ENCODE measurements at places on chromosomes 12 and 14.

GRCh38 chr12:104218935-104219334 lies 3.4 kb downstream of the TXNRD1 start:
- H3K36me3 ChIP-seq = no peaks in the 10 kb centered on the region
- H3K4me3 ChIP-seq = no peak overlapping the region
- DNase-seq = no peak
- no peak overlapping the region for H3K27ac ChIP-seq
- no peaks in the 10 kb centered on the region for H3K4me1 ChIP-seq
- H3K27me3 ChIP-seq = no peaks in the 10 kb centered on the region

DNA sequence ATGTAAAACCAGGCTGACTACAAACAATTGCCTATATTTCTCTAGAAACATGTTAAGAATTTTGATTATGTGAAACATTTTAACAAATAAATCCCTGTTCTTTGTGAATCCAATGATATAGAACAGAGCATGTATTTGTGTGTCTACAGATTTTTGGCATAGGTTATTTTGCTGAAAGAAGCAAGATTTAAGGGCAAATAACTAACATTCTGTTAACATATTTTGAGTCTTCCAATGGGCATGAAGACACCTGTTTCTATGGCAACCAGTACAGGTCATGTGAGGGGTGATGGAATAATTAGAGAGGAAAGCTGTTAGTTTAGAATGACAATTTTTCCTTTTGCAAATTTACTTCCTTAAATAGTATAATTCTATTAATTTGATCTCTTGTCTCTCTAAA lies 8.8 kb downstream of the ART4 start:
- H3K27me3 ChIP-seq = no peaks in the 10 kb centered on the region
- no peak overlapping the region for H3K4me3 ChIP-seq
- no peak overlapping the region for H3K27ac ChIP-seq
- no peak for DNase-seq

- H3K27ac ChIP-seq = no peak overlapping the region
- no peaks in the 10 kb centered on the region for H3K4me1 ChIP-seq
- no peaks in the 10 kb centered on the region for H3K27me3 ChIP-seq
- DNase-seq = no peak
These were observed 35.1 kb downstream of the ATF7IP start for GRCh38 chr12:14400599-14400998.

GRCh38 chr14:20564501-20564997 lies 3.7 kb upstream of the RNASE9 start:
- H3K4me1 ChIP-seq = no peaks in the 10 kb centered on the region
- no peak overlapping the region for H3K4me3 ChIP-seq
- no peaks in the 10 kb centered on the region for H3K27me3 ChIP-seq
- no peak overlapping the region for H3K27ac ChIP-seq
- no peaks in the 10 kb centered on the region for H3K36me3 ChIP-seq

GRCh38 chr12:32051511-32052211 lies 55.0 kb upstream of the BICD1 start:
- no peak for DNase-seq
- no peaks in the 10 kb centered on the region for H3K4me1 ChIP-seq
- no peaks in the 10 kb centered on the region for H3K36me3 ChIP-seq
- no peak overlapping the region for H3K4me3 ChIP-seq

DNA sequence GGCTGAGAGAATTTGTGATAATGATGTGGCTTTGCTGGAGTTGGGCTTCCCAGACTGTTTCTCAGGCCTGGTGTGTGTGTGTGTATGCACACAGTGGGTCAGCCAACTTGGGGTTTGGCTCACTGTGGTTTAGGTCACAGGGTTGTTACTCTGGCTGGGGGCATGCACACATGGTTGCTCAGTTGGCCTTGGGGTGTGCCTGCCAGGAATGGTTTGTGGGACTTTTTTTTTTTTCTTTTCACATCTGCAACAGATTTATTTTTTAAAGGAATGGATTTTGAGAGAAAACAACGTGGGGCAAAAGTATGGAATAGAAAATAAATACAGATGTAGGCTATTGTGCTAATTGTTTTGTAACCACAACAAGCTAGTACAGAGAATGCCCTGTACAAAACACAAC lies 25.0 kb upstream of the GTF2A1 start:
- no peaks in the 10 kb centered on the region for H3K27me3 ChIP-seq
- no peak overlapping the region for H3K27ac ChIP-seq
- H3K4me3 ChIP-seq = no peak overlapping the region
- no peaks in the 10 kb centered on the region for H3K4me1 ChIP-seq
- no peak for DNase-seq

DNA sequence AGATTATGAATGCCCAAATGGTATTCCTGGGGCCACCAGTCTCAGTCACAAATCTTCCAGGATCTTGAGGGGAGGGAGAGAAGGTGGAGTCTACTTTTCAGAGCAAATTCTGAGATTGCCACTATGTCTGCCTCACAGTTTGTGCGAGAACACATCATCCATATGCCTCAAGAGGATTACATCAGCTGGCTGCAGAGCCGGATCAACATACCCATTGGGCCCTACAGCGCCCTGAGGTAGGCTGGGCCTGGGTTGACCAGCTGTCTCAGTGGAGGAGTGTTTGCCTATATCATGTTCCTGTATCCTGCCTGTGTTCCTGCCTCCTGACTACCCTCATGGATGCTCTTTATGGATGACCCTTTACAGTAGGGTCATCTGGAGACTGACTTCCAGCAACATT lies 53.1 kb upstream of the TMEM233 start:
- no peaks in the 10 kb centered on the region for H3K4me1 ChIP-seq
- no peak overlapping the region for H3K4me3 ChIP-seq
- H3K27me3 ChIP-seq = no peaks in the 10 kb centered on the region
- DNase-seq = no peak

GRCh38 chr14:53884601-53885000 lies 72.0 kb downstream of the BMP4 start:
- no peaks in the 10 kb centered on the region for H3K36me3 ChIP-seq
- no peak overlapping the region for H3K27ac ChIP-seq
- no peaks in the 10 kb centered on the region for H3K4me1 ChIP-seq
- H3K4me3 ChIP-seq = no peak overlapping the region
- no peak for DNase-seq

- no peak for DNase-seq
- H3K4me3 ChIP-seq = no peak overlapping the region
- H3K27me3 ChIP-seq = no peaks in the 10 kb centered on the region
These were observed 189.5 kb downstream of the PHLDA1 start for GRCh38 chr12:75842090-75842489.

GRCh38 chr14:37585101-37585511 lies 9.9 kb downstream of the FOXA1 start:
- H3K36me3 ChIP-seq = no peaks in the 10 kb centered on the region
- H3K4me1 ChIP-seq = no peaks in the 10 kb centered on the region
- H3K4me3 ChIP-seq = no peak overlapping the region
- H3K27me3 ChIP-seq = no peaks in the 10 kb centered on the region
- no peak for DNase-seq

DNA sequence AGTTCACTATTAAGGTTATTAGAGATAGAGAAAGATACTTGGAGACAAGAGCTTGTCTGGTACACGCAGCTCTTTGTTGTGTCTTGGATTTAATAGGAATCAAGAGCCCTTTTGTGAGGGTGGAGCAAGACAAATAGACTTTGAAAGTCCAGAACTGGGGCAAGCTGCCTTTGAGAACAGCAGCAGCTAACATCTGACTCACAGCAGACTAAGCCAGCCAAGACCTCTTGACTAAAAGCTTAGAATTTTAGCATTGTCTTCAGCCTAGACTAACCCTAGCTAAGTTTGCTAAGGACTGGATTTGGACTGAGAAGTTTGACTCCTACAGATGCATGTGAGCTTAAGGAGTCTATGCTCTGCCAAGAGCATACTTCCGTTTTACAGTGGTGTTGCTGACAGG lies 201.9 kb upstream of the RBM19 start:
- H3K27ac ChIP-seq = no peak overlapping the region
- H3K4me3 ChIP-seq = no peak overlapping the region
- H3K27me3 ChIP-seq = no peaks in the 10 kb centered on the region
- no peaks in the 10 kb centered on the region for H3K4me1 ChIP-seq

- H3K4me1 ChIP-seq = no peaks in the 10 kb centered on the region
- no peak overlapping the region for H3K27ac ChIP-seq
- no peak for DNase-seq
- no peaks in the 10 kb centered on the region for H3K27me3 ChIP-seq
- no peak overlapping the region for H3K4me3 ChIP-seq
These were observed 94.7 kb downstream of the SLC38A1 start for GRCh38 chr12:46174061-46174662.

GRCh38 chr12:127680516-127680915 lies 586.5 kb upstream of the TMEM132C start:
- no peak overlapping the region for H3K27ac ChIP-seq
- no peaks in the 10 kb centered on the region for H3K36me3 ChIP-seq
- no peaks in the 10 kb centered on the region for H3K27me3 ChIP-seq
- no peaks in the 10 kb centered on the region for H3K4me1 ChIP-seq
- no peak for DNase-seq
- no peak overlapping the region for H3K4me3 ChIP-seq

GRCh38 chr14:62939970-62940369 lies 105.3 kb downstream of the KCNH5 start:
- H3K4me3 ChIP-seq = no peak overlapping the region
- no peaks in the 10 kb centered on the region for H3K36me3 ChIP-seq

DNA sequence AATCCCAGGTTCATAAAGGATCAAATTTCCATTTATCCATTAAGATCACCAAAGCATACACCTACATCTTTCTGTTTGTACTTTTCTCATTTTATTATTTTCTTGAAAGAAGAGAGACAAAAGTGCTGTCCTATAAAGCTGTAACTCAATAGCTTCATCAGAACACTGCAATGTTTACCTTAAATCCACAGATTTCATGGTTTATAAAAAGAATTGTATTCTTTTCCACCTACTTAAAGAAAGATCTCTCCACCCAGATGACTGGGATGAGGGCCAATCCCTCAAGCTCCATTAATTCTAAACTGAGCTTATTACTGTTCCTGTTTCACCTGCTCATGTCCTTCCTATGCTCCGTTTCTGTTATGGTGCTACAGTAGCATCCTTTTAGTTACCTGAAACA lies 470.6 kb downstream of the BCAT1 start:
- H3K36me3 ChIP-seq = no peaks in the 10 kb centered on the region
- no peak overlapping the region for H3K4me3 ChIP-seq
- no peak overlapping the region for H3K27ac ChIP-seq
- no peak for DNase-seq

- no peak overlapping the region for H3K4me3 ChIP-seq
- no peak overlapping the region for H3K27ac ChIP-seq
- no peak for DNase-seq
- no peaks in the 10 kb centered on the region for H3K4me1 ChIP-seq
These were observed 139.6 kb downstream of the HMGA2 start for GRCh38 chr12:65963862-65964240.

- H3K36me3 ChIP-seq = no peaks in the 10 kb centered on the region
- no peak overlapping the region for H3K4me3 ChIP-seq
- H3K27ac ChIP-seq = no peak overlapping the region
These were observed 2.8 kb upstream of the SLC48A1 start for GRCh38 chr12:47770086-47770726.

- no peak overlapping the region for H3K4me3 ChIP-seq
- DNase-seq = no peak
- no peaks in the 10 kb centered on the region for H3K36me3 ChIP-seq
- H3K27ac ChIP-seq = no peak overlapping the region
- H3K27me3 ChIP-seq = no peaks in the 10 kb centered on the region
These were observed 28.7 kb downstream of the NELL2 start for GRCh38 chr12:44847403-44847802.

GRCh38 chr14:103495854-103496253 lies 26.8 kb downstream of the CKB start:
- no peaks in the 10 kb centered on the region for H3K27me3 ChIP-seq
- H3K4me1 ChIP-seq = no peaks in the 10 kb centered on the region
- H3K27ac ChIP-seq = no peak overlapping the region
- peaks cover 18% of the 10 kb centered on the region for H3K36me3 ChIP-seq
- H3K4me3 ChIP-seq = no peak overlapping the region

DNA sequence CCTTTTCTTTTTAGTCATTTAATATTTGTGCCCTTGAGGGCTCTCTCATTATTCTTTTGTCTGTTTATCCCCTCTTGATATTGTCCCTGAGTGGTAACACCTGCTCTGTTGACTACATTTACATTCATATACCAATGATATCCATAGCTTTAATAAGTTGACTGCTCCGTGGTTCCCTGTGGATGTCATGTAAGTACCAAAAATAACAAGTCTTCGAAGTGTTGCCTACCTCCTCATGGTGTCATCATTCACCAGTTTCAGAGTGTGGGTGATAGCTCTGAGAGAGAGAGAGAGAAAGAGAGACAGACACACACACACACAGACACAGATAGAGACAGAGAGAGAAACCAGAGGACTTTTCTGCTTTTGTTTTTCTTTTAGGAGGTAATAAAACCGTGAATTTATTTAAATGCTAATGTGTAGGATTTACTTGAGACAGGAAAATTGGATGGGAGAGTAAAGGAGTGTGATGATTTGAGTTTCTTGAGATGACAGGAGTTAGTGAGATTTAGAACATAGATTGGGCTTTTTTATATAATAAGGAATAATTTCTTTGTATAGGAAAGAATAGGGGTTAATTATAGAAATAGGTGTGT lies 52.2 kb downstream of the PAPOLA start:
- no peak overlapping the region for H3K27ac ChIP-seq
- H3K36me3 ChIP-seq = peaks cover 6% of the 10 kb centered on the region
- no peaks in the 10 kb centered on the region for H3K4me1 ChIP-seq
- DNase-seq = no peak

DNA sequence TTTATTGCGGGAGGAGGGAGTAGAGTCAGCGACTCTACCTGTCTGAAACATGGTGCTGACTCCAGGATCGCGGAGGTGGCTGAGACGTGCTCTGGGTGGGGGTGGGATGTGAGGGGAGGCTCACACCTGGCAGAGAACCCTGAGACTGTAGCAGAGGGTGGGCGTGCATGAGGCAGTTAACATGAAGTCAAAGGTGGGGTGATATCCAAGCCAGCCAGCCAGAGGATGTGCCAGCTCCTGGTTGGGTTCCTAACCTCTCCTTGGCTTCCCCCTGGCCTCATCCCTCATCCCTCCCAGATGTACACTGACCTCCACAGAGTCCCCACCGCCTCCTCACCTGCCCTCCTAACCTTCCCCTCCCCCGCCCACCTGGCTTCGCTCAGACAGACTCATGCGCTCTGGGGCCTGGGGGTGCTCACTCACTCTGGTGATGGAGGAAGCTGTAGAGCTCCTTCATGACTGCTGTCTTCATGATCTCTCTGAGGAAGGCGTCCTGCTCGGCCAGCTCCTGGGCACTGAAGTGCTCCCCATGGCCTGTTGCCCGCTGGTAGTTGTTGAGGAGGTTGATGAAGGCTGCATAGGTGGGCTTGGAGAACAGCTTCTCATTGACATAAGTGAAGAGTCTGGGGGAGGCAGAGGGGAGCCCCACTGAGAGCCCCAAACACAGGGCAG lies 9.3 kb downstream of the ENDOU start:
- no peaks in the 10 kb centered on the region for H3K27me3 ChIP-seq
- no peak overlapping the region for H3K4me3 ChIP-seq
- no peaks in the 10 kb centered on the region for H3K36me3 ChIP-seq
- no peaks in the 10 kb centered on the region for H3K4me1 ChIP-seq
- H3K27ac ChIP-seq = peak overlapping the region; percentile 45
- DNase-seq = no peak

- no peak overlapping the region for H3K4me3 ChIP-seq
- no peak overlapping the region for H3K27ac ChIP-seq
- H3K4me1 ChIP-seq = no peaks in the 10 kb centered on the region
- H3K27me3 ChIP-seq = no peaks in the 10 kb centered on the region
These were observed 299.7 kb upstream of the FBXO33 start for GRCh38 chr14:39731912-39732311.

All from right lobe of liver (tissue), 6 donors.